LoVo (cell line): ENCODE measurements at places on chromosomes 7 and 10.

- DNase-seq = no peak
Measured at GRCh38 chr10:129101232-129101980, 365.6 kb upstream of the MGMT start.

DNA sequence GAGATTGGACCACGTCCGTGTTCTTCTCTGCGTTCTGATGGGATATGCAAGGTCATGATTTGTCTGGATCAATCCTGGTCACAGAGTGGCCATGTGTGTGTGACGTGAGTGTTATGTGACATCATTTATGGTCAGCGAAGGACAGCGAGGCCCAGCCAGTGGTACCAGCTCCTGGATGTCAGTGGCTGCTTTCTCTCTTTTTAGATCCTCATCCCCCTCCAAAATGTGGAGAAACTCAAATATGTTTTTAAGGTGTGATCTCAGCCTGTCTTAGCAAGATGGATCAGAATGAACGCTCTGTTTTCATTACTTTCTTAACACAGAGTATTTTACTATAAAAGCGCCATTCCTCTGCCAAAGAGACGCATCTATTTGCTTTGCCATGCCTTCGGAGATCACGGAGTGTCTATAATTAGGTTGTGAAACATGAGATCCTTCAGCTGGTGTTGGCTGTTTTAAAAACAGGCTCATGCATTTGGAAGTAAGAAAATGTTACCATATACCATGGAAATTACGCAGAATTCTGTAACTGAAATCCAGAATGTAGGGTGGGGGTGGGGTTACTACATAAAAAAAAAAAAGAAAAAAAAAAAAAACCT, 245.5 kb upstream of the TCERG1L start:
- DNase-seq = no peak

- peak; percentile 76 for DNase-seq
Measured at GRCh38 chr10:95445223-95445836, 115.8 kb downstream of the SORBS1 start.

GRCh38 chr7:66815951-66816350, 75.4 kb downstream of the RABGEF1 start:
- no peak for DNase-seq

GRCh38 chr7:2040893-2041270, 191.9 kb downstream of the MAD1L1 start:
- no peak for DNase-seq

GRCh38 chr7:142231716-142232115, 26.1 kb downstream of the PRSS58 start:
- DNase-seq = peak; percentile 9

DNA sequence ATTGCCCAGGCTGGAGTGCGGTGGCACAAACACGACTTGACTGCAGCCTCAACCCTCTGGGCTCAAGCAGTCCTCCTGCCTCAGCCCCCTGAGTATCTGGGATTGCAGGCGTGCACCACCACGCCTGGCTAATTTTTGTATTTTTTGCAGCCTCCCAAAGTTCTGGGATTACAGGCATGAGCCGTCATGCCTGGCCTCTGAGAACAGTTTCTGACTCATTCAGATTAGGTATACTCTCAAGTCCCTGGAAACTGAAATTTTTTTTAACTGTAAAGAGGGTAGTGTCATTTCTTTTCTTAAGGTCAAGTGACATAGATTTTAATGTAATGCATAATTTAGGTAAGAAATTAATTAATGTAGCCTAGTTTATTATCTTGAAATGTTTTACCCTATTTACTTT, 104.7 kb downstream of the SEPTIN7 start:
- DNase-seq = no peak

GRCh38 chr7:26090927-26091519, 61.0 kb upstream of the NFE2L3 start:
- DNase-seq = peak; percentile 63

- DNase-seq = no peak
Measured at GRCh38 chr10:79340646-79341244, 6.5 kb upstream of the PPIF start.

DNA sequence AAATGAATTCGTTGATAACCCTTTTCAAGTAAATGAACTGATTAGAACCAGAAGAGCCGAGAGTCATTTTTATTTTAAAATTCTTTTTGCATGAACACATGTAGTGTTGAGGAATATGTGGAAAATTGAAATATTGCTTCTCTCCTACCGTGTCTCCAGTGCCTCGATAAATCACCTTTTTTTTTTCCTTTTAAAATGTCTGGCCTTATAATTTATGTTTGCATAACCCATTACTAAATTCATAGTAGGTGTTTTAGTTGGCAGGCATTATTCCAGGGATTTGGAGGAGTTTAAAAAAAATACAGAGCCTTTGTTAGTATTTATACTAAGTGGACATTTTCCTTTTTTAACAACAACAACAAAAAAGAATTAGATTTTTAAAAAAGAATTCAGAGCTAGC, 115.6 kb downstream of the CUX1 start:
- no peak for DNase-seq

DNA sequence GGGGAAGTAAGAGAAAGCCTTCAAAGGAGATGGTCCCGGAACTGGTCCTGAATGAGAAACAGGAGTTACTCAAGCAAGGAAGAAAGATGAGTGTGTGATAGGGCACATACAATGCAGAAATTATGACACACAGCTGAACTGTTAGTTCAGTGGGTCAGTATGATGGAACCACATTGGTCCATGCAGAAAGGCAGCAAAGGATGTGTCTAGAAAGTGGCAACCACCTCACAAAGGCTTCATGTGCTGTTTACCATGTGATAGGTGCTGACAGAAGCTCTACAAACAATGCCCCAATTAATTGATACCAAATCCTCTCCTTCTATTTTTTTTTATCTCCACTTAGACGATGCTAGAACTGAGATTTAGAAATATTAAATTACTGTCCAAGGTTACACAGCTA, 258.3 kb downstream of the RELN start:
- DNase-seq = no peak

GRCh38 chr7:149883452-149883861, 9.7 kb downstream of the ATP6V0E2 start:
- DNase-seq = peak; percentile 49

GRCh38 chr10:78342827-78343653, 309.4 kb downstream of the RPS24 start:
- DNase-seq = no peak

DNA sequence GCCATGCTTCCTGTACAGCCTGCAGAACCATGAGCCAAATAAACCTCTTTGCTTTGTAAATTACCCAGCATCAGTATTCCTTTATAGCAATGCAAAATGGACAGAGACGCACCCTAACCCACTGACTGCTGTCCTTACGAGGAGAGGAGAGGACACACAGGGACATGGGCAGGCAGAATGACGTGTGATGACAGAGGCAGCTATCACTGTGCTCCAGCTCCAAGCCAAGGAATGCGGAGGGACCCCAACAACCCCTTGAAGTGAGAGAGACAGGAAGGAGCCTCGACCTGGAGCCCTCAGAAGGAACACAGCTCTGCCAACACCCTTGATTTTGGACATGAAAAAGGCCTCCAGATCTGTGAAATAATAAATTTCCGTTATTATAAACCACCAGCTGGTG, 46.6 kb upstream of the EBF3 start:
- DNase-seq = no peak

- no peak for DNase-seq
Measured at GRCh38 chr10:15255961-15256360, 87.5 kb upstream of the NMT2 start.

DNA sequence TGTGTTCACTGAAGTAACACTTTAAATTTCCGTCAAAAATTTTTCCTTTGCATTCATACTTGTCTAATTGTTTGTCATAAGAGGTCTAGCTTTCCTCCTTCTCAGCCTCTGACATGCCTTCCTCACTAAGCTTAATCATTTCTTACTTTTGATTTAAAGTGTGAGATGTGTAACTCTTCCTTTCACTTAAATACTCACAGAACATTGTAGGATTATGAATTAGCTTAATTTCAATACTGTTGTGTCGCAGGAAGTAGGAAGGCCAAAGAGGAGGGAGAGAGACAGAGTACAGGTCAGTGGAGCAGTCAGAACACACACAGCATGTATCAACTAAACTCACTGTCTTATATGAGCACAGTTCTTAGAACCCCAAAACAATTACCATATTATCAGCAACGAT, 99.0 kb downstream of the SRPK2 start:
- no peak for DNase-seq

GRCh38 chr10:88911116-88911515, 31.1 kb downstream of the STAMBPL1 start:
- DNase-seq = no peak

GRCh38 chr7:65509368-65510186, 135.9 kb downstream of the ZNF92 start:
- DNase-seq = no peak

GRCh38 chr10:30686708-30687107, 57.2 kb upstream of the LYZL2 start:
- no peak for DNase-seq

- peak; percentile 79 for DNase-seq
Measured at GRCh38 chr10:119316729-119317097, 109.3 kb downstream of the GRK5 start.

- peak; percentile 34 for DNase-seq
Measured at GRCh38 chr10:60466267-60467201, 76.9 kb upstream of the ANK3 start.

DNA sequence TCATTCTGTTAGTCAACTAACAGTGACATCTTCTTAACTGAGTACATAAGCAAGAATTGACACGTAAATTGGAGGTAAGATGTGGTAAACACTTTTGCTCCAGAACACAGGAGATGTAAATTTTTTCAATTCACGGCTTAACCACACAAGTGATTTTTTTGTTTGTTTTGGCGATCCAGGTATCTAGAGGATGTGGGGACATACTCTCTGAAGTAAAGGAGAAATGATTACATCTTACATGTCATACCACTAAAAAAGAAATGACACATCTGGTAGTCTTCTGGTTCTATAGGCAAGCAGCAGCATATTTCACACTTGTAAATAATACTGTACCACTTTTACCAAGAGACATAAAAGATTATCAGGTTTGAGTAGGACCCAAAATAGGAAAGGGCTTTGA, 200.3 kb upstream of the ZWINT start:
- DNase-seq = no peak

GRCh38 chr10:60518745-60519144, 129.1 kb upstream of the ANK3 start:
- DNase-seq = no peak

DNA sequence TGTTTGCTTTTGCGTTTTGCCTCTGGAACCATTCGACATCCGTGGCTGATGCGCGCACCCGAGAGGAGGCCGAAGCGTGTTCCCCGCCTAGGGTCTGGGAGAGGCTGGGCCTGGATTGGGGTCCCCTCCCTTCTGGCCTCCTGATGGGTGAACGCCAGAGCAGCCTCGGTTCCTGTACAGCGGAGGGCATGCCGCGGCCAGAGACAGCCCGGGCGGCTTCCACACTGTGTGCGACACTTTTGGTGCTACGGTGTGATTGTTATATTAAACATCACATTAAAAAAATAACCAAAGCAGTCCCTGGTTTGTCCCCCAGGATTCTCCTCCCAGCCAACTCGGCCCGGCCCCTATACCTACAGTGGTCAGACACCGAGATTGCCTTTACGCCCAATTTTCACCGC, 3.7 kb upstream of the HOXA7 start:
- DNase-seq = peak; percentile 37

DNA sequence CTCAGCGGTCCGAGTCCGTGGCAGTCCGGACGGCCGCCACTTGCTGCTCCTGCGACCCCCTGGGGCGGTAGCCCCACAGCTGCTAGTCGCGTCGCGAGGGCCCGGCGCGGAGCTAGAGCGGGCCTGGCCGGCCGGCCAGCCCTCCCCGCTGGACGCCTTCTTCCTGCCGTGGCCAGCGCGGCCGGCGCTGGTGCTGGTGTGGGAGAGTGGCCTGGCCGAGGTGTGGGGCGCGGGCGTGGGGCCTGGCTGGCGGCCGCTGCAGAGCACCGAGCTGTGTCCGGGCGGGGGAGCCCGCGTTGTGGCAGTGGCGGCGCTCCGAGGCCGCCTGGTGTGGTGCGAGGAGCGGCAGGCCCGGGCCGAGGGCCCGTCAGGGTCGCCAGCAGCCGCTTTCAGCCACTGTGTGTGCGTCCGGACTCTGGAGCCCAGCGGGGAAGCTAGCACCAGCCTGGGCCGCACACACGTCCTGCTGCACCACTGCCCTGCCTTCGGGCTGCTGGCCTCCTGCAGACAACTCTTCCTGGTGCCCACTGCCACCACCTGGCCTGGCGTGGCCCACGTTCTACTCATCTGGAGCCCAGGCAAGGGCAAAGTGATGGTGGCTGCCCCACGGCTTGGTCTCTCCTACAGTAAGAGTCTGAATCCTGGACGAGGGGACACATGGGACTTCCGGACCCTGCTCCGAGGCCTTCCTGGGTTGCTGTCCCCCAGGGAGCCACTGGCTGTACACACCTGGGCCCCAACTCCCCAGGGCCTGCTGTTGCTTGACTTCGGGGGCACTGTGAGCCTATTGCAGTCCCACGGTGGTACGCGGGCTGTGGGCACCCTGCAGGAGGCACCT, 631 bp downstream of the HPS6 start:
- DNase-seq = peak; percentile 6

DNA sequence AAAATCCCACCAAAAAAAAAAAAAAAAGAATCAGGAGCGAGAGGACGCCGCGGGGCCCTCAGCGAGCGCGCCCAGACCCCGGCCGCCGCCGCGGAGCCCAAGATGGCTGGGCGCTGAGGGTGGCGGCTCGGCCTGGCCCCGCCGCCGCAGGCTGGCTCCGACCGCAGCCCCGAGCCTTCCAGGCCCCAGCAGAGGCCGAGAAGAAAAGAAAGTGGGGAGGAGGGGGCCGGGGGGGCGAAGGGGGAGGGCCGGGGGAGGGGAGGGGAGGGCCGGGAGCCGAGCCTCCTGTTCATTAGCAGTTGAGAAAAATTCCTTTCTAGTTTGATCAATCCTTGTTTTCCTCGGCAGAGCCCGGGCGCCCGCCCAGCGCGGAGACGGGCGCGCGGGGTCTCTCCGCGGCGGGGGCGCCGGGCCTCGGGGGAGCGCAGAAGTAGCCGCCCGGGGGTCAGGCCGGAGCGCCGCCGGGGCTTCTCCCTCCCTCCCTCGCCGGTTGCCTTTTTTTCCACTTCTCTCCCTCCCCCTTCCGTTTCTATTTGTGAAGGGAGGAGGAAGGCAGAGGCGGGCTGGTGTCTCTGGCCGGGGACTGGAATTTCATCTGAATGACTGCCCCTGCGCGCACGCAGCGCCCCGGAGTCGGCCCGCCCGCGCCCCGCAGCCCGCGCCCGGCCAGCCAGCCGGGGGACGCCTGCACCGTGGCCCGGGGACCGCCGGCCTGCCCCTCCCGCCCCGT, 778 bp upstream of the TRIM8 start:
- peak; percentile 50 for DNase-seq

GRCh38 chr10:109886037-109886780, 37.1 kb downstream of the XPNPEP1 start:
- no peak for DNase-seq

GRCh38 chr10:48626986-48627731, 22.3 kb upstream of the ARHGAP22 start:
- DNase-seq = no peak

- no peak for DNase-seq
Measured at GRCh38 chr7:149257146-149257545, 4.8 kb upstream of the ZNF783 start.
